ENCODE measurements at places on chromosomes 4 and X.

DNA sequence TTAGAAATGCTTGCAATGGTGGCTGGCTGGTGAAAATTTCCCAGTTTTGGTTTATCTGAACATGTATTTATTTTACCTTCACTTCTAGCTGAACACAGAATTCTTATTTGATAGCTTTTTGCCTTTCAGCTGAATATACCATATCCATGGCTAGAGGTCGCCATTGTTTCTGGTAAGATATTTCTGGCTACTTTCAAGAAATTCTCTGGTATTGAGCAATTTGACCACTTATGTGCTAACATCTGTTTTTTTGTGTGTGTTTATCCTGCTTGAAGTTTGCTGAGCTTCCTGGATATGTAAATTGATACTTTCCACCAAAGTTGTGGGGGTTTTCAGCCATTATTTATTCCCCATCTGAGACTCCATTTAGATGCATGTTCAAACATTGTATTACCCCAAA is 75.4 kb downstream of the FBXW7 start:
- DNase-seq, result peak; percentile 12

GRCh38 chr4:114875630-114876029 is 237.8 kb downstream of the NDST4 start:
- no peak for DNase-seq

GRCh38 chr4:71254451-71255012 is 84.3 kb upstream of the SLC4A4 start:
- DNase-seq, result no peak

DNA sequence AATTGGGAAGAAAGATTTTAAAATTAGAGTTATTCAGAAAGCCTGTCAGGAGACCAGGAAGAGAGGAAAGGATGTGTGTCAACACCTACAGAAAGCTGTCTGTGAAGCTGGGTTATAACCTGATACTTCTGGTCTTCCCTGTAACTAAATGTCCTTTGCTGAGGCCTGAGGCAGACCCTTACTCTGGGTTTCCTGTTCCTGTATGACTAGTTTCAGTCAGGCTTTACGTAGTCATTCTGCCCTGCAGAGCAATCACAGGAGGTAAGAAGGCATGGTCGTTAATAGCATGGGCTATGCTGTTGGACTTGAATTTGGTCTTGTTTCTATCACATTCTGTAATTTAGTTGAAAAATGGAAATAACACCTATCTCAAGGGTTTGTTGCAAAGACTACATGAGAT is 110.5 kb upstream of the IGFBP7 start:
- no peak for DNase-seq

- no peak for DNase-seq
Measured at GRCh38 chr4:169540774-169541173, 71.6 kb downstream of the NEK1 start.

DNA sequence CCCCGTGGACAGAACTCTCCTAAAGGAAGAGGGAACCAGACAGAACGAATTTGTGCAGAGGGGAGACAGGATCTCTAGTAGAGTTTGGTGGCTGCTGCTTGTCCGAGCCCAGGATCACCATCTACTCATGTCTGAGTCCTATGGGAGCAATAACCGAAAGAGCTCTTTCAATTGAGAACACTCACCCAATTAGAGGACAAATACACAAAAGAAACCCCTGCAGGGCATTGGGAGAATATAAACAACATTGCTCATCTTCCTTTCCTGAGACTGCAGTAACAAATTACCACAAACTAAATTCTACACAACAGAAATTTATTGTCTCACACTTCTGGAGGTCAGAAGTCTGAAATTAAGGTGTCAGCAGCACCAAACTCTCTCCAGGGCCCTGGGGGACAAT is 65.6 kb downstream of the SPINK2 start:
- DNase-seq, result no peak

GRCh38 chr4:47668256-47668655 is 169.6 kb downstream of the CORIN start:
- DNase-seq, result no peak

DNA sequence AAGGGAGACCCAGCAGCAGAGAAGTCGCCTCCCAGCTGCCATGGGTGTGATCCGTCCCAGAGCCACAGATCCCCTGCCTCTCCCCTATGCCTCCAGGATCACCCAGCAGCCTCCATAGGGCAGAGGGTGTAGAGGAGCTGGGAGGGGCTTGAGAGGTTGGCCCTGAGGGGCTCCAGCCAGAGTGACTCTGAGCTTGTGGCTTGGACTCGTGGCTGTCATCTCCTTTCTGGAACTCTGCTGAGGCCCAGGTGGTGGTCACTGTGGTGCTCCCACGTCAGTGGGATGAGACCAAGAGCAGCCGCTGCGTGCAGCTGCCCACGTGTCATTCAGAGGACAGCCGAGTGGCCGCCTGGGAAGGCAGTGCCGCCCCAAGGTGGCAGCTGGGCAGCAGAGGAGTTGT is 4.2 kb downstream of the TACC3 start:
- no peak for DNase-seq

- DNase-seq, result no peak
Measured at GRCh38 chr4:137474711-137475301, 57.5 kb downstream of the PCDH18 start.

GRCh38 chr4:105758958-105759357 is 50.4 kb downstream of the GSTCD start:
- no peak for DNase-seq

- no peak for DNase-seq
Measured at GRCh38 chrX:153905481-153906095, 1.1 kb downstream of the AVPR2 start.

DNA sequence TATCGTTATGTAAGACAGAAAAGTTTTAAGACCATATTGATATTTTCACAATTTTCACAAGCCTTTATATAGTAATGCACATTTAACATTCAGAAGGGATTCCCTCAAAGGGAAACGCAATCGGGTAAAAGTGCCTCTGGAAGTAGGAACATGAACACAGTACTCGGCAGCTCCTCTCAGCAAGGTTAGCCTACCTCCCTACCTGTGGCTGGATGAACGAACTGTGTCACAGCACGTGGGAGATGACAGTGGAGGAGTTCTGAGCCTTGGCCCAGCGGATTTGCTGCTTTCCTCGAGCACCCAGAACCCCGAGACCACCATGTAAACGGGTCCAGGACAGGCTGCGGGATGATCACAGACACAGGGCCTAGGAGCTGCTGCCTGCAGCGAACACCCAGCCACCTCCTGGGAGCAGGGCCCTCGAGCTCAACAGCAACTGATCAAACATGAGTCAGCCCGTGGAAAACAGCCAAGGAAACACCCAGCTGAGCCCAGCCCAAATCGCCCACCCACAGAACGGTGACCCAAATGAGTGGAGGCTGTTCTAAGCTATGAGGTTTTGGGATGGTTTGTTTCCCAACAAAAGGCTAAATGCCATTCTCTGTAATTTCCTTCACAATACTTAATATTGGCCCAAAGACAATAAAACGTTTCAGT is 30.4 kb downstream of the FAT1 start:
- peak; percentile 36 for DNase-seq

DNA sequence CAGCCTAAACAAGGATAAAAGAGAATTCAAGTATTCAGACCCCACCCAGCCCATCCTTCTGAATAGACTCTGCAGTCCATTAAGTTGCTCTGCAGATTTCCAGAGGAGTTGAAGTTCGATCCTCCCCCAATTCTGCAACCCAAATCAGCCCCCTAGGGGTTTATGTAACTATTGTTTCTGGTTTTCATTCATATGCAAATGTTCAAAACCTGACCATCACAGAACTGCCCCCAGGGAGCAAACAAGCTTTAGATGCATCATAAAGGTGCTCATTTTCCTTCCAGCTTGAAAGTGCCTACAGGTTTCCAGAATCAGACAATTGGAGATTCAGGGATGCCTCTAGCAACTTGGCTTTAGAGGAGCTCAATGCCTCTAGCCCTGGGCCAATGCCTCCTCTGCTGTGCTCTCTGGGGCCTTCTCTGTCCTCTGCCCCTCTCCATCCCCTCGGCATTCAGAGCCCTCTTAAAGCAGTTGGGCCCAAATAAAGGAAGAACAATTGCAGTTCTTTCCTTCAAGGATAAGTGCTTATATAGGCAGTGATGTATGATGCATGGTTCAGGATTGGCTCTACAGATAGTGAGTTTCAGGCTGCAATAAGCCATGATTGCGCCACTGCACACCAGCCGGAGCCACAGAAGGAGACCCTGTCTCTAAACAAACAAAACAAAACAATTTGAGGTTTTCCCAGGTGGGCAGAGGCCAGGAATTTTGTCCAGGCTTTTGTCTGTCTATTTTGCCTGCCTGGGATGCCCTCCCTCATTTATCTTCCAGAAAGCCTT is 23.5 kb upstream of the SPINK2 start:
- DNase-seq, result no peak

GRCh38 chr4:38209654-38210053 is 249.5 kb downstream of the PTTG2 start:
- DNase-seq, result no peak
